ENCODE measurements at places on chromosomes 1 and 21.
A peak's percentile ranks its signal among the peaks of the same experiment; 100 is the strongest.

GRCh38 chr1:187877220-187877619 is 1048.5 kb downstream of the PLA2G4A start:
- no peak for DNase-seq

DNA sequence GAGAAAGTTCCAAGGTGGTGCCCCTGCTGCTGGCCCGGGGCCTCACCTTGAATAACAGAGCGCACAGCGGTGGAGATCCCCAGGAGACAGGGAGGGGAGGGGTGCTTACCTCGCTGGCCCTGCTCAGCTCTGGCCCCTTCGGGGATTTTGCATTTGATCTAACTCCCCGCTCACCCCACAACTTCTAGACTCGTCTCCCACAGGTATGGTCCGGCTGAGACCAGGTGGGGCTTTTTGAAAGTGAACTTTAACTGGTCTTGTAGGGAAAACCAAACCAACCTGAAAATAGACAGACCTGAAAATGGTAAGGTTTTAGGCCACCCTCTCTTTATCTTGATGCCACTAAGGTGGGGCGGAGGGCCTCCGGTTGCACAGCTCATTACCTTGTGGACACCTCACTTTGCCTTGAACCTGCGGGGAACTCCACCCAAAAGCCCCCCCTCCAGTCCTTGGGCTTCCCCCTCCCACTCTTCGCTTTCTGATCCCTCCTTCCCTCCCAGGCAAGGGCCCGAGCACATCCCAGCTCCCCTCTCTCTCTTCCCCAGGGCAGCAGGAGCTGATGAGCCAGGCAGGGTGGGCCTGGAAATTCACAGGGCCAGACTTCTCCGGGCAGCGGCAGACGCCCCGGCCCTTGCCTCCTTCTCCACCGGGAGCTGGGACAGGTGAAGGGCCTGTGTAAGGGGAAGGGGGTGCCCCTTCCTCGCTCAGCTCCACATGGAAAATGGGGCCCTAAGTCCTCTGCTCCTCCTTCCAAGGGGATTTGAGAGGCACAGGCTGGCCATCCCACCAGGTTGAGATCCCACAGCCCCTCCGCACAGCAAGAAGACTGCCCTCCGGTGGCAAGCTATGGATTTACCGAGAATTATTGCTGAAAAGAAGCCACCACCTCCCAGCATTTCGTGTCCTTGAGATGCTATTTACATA is 16.1 kb downstream of the TNFRSF8 start:
- peak; percentile 76 for DNase-seq

DNA sequence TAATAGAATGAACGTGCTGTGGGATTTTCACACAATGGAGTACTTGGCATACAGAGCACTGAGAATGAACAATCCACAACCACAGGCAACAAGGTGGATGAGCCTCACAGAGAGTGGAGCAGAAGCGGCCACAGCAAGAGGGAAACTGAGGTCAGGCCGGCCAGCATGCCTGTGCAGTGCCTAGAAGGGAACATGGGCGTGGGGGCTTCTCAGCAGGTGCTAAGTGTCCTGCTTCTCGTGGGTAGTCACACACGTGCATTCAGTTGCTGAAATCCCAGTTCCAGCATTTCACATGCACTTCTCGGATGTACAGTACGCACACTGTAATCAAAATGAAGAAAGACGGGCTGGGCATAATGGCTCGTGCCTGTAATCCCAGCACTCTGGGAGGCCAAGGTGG is 33.1 kb downstream of the WDR4 start:
- no peak for DNase-seq

- DNase-seq = no peak
Measured at GRCh38 chr1:67909776-67910175, 76.5 kb upstream of the GNG12 start.

GRCh38 chr1:20508411-20508771 is 440 bp upstream of the MUL1 start:
- no peak for DNase-seq

- no peak for DNase-seq
Measured at GRCh38 chr21:29825345-29825744, 114.5 kb downstream of the GRIK1 start.

GRCh38 chr1:53766831-53767405 is 28.0 kb upstream of the GLIS1 start:
- no peak for DNase-seq

- DNase-seq = no peak
Measured at GRCh38 chr1:236363237-236363636, 30.8 kb upstream of the EDARADD start.

DNA sequence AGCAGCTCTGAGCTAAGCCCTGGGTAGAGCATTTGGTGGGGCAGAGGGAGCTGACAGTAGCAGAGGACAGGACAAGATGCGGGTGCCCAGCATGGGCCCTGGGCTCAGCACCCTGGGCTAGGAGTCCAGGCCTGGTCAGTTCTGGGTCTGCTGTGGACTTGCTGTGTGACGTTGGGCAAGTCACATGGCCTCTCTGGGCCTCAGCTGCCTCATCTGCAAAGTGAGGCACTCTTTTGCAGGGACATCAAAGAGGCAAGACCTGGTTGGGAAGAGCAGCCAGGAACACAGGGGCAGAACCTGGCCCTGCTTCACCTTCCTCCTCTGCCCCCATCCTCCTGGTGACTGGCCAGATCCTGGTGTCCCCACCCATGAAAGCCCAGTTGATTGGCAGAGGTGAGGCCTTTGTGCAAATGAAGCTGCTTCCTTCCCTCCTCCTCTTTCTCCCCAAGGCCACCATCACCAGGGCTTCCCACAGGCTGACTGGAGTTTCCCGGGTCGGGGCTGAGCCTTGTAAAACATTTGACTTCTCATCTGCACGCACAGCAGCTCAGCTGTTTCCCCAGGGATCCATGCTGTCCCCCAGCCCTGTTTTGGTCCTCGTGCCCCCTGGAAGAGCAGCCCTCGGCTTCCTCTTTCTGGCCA is 350.5 kb downstream of the MATN1 start:
- peak; percentile 33 for DNase-seq

DNA sequence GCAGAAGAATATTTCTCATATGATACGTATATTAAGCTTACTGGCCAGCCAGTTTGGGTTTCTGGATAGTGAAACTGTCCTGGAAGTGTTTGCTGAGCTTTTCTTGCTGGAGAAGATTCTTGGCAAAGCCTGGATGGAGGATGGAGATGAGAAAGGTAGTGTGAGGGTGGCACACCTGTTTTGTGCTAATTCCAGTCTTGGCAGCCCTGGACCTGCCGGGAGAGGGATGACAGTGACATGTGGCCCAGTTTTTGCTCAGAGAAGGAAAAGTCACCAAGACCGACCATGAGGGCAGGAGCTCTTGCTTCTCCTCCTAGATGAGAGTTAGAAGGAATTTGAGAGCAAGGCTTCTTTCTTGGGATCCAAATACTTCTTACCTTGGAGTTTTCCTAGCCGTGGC is 34.1 kb downstream of the DOP1B start:
- DNase-seq = no peak

GRCh38 chr1:245788269-245788668 is 633.5 kb downstream of the KIF26B start:
- no peak for DNase-seq

DNA sequence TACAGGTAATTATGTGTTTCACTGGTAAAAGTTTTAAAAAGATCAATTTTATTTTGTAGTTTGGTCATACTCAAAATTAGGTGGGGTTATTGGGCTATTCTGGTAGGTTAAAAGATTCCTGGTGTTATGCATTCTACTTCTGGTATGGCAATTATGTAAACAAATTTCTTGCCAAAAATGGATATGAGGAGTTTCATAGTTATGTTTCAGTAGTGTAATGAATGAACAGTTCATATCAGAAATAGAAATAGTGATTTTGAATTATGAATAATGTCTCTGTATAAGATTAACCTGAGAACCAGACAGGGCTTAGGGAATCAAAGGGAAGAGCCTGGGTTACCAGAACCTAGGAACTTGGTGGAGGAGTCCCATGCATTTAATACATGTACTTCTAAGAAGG is 15.9 kb downstream of the ATF6 start:
- DNase-seq = no peak

DNA sequence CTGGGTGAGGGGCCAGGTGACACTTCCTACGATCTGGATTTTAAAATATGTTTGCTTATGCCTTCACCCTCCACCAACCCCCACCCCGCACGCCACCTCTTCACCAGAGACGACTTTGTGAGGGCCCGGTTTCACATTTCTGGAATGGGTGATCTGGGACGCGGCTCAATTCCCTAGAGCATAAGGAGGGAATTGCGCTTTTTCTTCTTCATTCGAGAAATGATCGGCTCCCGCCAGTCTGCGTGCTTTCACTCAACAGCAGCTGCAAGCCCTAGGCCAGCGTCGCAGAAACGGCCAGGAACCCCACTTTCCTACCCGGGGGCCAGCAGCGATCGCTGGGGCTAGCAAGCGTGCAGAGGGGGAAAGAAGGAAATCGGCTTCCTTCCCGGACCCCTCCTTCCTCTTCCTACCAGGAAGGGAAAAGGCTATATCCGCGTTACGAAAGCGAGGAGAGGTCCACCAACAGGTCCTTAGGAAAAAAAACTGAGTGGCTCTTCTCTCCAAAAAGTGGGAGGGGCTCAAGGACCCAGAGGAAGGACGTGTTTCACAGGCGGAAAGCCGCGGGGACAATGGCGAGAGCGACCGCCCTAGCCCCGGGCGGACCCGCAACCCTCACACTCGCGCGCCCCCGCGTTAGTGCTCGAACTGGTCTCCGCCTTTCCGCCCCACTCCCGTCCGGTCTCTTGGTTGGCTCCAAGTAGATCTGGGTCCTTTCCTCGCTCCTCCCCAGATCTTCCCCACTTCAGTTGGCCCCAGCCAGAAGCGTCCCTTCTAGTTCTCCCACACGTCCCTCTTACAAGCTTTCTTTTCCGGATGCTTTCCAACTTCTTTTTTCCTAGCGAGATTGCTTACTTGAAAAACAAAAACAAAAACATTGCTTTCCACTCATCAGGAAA is 1.1 kb upstream of the ADAMTS1 start:
- DNase-seq = peak; percentile 75

DNA sequence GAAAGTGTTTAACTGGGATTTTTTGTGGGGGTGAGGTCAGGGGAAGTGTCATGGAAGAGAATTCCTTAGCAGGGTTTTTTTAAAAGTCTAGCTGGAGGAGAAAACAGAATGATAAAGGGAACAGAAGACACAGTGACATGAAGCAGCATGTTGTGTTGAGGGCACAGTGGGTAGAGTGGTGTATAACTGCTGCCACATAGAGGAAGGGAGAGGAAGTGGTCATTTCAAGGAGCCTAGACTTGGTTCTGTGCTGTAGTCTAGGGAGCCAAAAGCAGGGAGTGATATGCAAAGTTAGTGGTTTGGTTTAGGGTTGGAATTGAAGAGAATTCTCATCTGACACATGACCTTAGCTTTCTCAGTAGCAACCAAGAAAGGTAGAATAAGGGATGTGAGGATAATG is 10.2 kb downstream of the EEIG2 start:
- DNase-seq = peak; percentile 19

DNA sequence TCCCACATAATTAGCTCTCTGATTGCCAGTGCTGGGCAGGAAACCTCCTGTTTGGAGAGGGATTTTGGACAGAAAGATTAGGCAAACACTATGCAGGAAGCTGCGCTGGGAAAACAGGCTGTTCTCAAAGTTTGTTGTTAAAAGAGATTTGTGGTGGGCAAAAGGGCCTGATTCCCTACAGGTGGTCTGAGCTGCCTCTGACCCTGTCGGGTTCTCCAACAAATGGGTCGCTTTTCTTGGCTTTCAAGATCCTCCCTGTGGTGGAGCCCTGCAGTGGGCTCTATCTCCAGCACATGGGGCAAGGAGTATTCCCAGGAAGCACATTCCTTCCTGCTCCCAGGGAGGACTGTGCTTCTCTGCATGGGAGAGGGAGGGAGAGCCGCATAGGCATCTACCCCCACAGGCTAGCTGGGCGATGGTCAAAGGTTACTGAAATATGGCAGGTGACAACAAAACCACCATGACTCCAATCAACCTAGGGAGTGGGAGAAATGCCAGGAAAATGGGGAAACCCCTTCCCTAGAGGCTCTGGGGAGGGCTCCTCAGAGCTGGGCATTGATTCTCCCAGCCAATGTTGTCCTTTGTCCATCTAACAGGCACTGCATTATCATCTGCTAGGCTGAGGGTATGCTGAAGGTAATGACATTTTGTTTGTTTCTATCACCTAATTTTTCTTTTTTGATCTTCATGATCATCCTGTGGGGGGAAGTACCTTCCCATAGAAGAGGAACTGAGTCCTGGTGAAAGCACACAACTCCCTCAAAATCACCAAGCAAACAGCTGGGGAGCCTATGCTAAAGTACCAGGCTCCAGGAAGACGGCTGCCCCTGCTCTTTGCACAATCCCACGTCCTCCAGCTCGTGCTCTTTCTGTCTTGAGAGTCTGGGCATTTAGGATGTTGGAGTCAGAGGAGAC is 85.3 kb downstream of the PLXNA2 start:
- no peak for DNase-seq

DNA sequence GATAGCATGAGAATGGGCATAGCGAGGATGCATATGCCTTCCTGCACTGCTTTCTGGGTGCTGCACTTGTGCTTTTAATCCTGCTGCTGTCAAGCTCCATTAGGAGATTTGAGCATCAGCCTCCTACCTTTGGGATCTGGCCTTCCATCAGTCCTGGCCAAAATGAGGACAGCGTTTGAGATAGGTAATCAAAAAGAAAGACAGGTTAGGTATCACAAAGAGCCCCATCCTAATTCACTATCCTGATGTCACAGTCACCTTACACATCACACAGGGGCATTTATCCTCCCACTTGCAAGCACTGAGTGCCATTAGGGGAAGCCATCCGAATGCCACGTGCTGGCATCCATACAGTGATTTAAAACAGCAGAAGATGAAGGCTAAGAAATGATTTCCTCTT is 13.2 kb upstream of the FAM163A start:
- no peak for DNase-seq

- no peak for DNase-seq
Measured at GRCh38 chr21:16570171-16570570, 840.4 kb downstream of the USP25 start.

DNA sequence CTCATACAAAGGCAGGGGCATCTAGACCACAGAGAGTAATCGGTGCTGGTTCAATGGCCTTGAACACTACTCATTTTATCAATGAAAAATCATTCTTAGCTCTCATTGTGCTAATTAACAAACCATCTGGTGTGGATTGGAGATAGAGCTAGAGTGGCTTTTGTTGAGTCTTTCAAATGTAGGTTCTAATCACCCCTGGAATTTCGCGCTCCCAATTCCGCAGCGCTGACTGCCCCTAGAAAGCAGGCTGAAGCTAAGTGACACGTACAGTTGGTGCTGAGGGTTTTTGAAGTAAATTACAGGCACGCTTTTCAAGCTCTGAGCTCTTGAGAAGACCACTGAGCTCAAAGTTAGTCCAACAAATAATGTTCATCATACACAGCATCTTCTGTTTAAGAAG is 31.2 kb upstream of the CA6 start:
- DNase-seq = peak; percentile 35

- DNase-seq = no peak
Measured at GRCh38 chr1:85683292-85684025, 24.8 kb downstream of the ZNHIT6 start.

GRCh38 chr1:23553231-23554126 is 5.8 kb downstream of the ID3 start:
- no peak for DNase-seq

- no peak for DNase-seq
Measured at GRCh38 chr1:41681331-41682098, 197.0 kb upstream of the EDN2 start.

- no peak for DNase-seq
Measured at GRCh38 chr1:226882631-226883409, 12.4 kb downstream of the PSEN2 start.
